ENCODE measurements at places on chromosomes 16 and 17. TPM values are rescaled to one million over a fixed set of nuclear protein-coding genes. Genes with fewer than 3 reads are reported as not detected.

CCL1 gene
- not detected for total RNA-seq

GRCh38 chr17:49003557-49004511 lies 6.6 kb downstream of the IGF2BP1 start:
- H3K4me3 ChIP-seq: no peak overlapping the region
- no peak for DNase-seq
- H3K36me3 ChIP-seq: no peaks in the 10 kb centered on the region
- H3K27me3 ChIP-seq: peaks cover 93% of the 10 kb centered on the region

DNA sequence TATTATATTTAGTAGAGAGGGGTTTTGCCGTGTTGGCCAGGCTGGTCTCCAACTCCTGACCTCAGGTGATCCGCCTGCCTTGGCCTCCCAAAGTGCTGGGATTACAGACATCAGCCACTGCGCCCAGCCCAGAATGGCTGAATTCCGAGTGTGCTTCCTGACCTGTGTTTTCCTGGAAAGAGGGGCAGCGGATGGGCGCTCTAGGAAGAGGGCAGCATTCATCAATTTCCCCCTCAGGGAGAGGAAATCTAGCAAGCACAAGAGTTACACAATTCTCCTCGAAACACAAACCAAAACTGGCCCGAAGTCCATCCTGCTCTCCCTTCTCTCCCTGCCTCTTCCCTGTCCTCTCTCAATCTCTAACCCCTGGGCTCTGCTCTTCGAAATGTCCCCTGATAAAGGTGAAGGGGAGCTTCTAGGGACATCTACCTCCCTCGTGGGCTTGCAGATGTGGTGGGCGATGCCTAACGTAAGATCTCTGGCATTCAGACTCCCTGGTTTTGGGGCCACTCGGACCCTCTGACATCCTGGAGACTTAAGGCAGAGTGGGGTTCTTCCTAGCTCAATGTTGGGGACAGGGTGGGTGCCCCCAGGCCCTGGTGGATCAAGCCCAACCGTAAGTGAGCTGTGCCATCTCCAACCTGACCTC lies 1.0 kb downstream of the IL27 start:
- DNase-seq: no peak
- peak overlapping the region; percentile 40 for H3K4me3 ChIP-seq
- no peaks in the 10 kb centered on the region for H3K36me3 ChIP-seq

- no peaks in the 10 kb centered on the region for H3K4me1 ChIP-seq
- no peaks in the 10 kb centered on the region for H3K27me3 ChIP-seq
- H3K27ac ChIP-seq: no peak overlapping the region
- DNase-seq: no peak
Observed at GRCh38 chr16:64736857-64737256, 385.0 kb downstream of the CDH11 start.

DNA sequence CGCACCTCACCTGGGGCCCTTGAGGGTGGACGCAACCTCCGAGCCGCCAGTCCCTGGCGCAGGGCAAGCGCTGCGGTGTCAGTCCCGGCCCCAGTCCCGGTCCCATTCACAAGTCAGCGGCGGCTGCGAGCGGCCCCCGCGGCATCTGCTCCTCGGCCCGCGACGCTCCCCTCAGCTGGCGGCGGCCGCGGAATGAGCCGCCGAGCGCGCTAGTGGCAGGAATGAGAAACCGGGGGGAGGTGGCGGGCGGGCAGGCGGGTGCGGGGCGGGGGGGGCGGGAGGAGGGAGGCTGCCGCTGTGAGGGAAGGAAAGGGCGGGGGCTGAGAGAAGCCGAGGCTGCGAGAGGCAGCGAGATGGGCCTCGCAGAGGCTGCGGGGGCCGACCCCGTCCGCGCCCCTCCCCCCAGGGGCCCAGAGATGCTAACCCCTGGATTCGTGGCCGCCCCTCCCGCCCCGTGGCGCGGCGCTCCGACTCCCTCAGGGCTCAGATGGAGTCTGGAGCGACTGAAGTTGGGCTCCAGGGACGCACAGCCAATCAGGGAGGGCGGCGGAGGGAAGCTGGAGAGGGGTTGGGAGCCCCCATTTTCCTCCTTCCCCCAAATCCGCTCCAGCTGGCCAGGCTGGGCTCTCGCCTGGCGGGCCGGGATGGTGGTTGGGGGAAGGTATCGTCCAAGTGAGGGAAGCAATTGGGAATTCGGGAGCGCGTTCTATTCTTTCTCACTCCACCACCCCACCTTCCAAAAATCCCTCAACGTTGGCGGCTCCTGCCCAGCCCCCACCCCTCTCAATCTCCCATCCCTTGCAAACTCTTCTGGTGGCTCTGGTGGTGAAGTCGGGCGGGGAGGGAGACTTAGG lies at the start of gene CDH11:
Gene CDH11, minus strand, starts transcription at position 194 of the 854 bp plus-strand sequence. CDS start 117,194 bp downstream, outside the sequence.
- peak within 1 kb of the TSS; percentile 73 for H3K27ac ChIP-seq
- H3K4me3 ChIP-seq: peak within 1 kb of the TSS; percentile 43
- no peaks in the 10 kb centered on the region for H3K4me1 ChIP-seq
- peaks cover 69% of the 10 kb centered on the region for H3K27me3 ChIP-seq
- DNase-seq: peak; percentile 69
- no peaks in the 10 kb centered on the region for H3K36me3 ChIP-seq

CHD9NB gene
- total RNA-seq: 10.7 TPM

GRCh38 chr17:82428546-82428945 lies 10.2 kb upstream of the OGFOD3 start:
- H3K36me3 ChIP-seq: no peaks in the 10 kb centered on the region
- H3K27ac ChIP-seq: no peak overlapping the region
- H3K4me1 ChIP-seq: no peaks in the 10 kb centered on the region
- DNase-seq: no peak
- no peaks in the 10 kb centered on the region for H3K27me3 ChIP-seq

- no peaks in the 10 kb centered on the region for H3K4me1 ChIP-seq
- DNase-seq: peak; percentile 91
- no peak overlapping the region for H3K27ac ChIP-seq
- H3K36me3 ChIP-seq: no peaks in the 10 kb centered on the region
- no peaks in the 10 kb centered on the region for H3K27me3 ChIP-seq
Observed at GRCh38 chr17:16301963-16302855, 51.1 kb downstream of the CENPV start.

TEX19 gene
- not detected for total RNA-seq

DNA sequence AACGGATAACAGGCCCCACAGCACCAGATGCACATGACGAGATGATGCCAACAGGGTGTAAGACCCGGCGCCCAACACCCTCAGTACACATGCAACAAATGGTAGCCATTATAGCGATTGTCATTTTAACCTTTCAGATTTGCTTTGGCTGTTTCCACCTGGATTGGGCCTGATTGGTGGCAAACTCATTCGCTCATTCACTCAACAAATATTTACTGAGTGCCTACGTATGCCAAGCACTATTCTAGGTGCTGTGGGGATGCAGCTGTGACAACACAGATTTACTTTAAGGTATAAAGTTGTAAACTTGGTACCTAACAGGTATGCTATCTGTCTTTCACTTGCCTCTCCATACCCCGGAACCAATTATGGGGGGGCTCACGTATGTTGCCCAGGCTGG lies 66.8 kb downstream of the SRCIN1 start:
- DNase-seq: no peak
- H3K27ac ChIP-seq: no peak overlapping the region
- no peaks in the 10 kb centered on the region for H3K4me1 ChIP-seq
- no peaks in the 10 kb centered on the region for H3K36me3 ChIP-seq
- H3K4me3 ChIP-seq: no peak overlapping the region

GRCh38 chr17:80539022-80539641 lies 5.5 kb upstream of the RPTOR start:
- no peak overlapping the region for H3K27ac ChIP-seq
- H3K4me1 ChIP-seq: no peaks in the 10 kb centered on the region
- H3K36me3 ChIP-seq: no peaks in the 10 kb centered on the region
- H3K4me3 ChIP-seq: no peak overlapping the region
- H3K27me3 ChIP-seq: peaks cover 26% of the 10 kb centered on the region

DNA sequence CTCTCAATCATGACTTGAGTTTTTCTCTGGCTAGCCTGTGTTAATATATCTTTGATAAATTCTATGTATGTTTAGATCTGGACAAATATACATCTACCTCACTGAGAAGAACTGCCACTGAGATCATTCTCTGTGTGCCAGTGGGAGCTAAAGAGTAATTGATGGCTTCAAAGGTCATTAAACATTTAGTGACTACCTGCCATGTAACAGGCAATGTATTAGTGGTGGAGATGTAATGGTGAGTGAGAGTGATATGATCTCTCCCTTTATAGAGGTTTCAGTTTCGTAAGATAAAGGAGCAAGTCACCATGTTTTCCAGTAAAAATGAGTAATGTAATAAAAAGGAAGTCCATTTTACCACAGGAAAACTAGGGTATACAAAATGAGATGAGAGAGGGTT lies 235.8 kb upstream of the CDH8 start:
- no peak for DNase-seq
- H3K27ac ChIP-seq: no peak overlapping the region
- no peak overlapping the region for H3K4me3 ChIP-seq
- no peaks in the 10 kb centered on the region for H3K4me1 ChIP-seq

GRCh38 chr17:80926591-80927250 lies 64.9 kb upstream of the CHMP6 start:
- H3K27ac ChIP-seq: no peak overlapping the region
- no peaks in the 10 kb centered on the region for H3K27me3 ChIP-seq
- H3K4me3 ChIP-seq: no peak overlapping the region
- H3K4me1 ChIP-seq: no peaks in the 10 kb centered on the region
- peaks cover 52% of the 10 kb centered on the region for H3K36me3 ChIP-seq

TMC5 gene
- 78.8 TPM for total RNA-seq

ZSCAN10 gene
- not detected for total RNA-seq

GCSH gene
- total RNA-seq: 22.2 TPM

GRCh38 chr17:58364270-58364942 lies 12.4 kb upstream of the SUPT4H1 start:
- H3K27me3 ChIP-seq: no peaks in the 10 kb centered on the region
- no peak overlapping the region for H3K27ac ChIP-seq
- H3K36me3 ChIP-seq: no peaks in the 10 kb centered on the region
- H3K4me1 ChIP-seq: no peaks in the 10 kb centered on the region
- DNase-seq: no peak

DNA sequence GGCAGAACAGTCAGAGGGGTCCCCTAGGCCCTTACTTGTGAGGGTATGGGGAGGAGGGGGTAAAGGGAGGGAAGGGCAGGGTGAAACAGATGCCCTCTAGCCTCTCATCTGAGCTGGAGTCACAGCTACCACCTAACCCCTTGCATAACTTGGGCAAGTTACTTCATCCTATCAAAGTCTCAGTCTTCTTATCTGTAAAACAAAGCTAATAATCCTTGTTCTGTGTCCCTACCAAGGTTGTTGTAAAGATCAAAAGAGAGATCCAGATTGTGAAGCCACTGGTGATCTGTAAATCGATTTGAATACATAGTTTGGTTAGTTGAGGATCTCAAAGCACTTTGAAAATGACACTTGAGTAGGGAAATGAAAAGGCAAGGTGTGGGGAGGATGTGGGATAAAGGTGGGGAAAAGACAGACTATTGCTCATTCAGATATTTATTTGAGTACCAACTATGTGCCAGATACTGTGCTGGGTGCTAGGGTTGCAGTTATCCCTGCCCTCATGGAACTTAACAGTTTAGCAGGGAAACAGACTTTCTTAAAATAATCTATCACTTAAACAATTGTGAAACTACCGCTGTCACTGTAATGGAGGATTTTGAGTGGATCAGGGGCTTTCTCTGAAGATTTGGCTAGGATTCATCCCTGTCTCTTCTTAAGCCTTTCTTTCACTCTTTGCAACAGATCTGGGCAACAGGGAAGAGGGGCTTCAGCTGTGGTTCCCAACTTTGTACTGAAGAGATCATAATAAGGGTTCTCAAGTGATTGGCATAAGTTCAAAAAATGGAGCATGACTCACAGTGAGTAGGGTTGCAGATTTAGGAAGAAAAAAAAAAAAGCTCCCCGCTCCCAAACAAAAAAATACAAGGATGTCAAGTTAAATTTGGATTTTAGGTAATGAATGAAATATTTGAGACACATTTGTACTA lies 3.0 kb downstream of the HEATR9 start:
- no peaks in the 10 kb centered on the region for H3K4me1 ChIP-seq
- H3K36me3 ChIP-seq: no peaks in the 10 kb centered on the region
- no peak overlapping the region for H3K27ac ChIP-seq
- no peak for DNase-seq

DNA sequence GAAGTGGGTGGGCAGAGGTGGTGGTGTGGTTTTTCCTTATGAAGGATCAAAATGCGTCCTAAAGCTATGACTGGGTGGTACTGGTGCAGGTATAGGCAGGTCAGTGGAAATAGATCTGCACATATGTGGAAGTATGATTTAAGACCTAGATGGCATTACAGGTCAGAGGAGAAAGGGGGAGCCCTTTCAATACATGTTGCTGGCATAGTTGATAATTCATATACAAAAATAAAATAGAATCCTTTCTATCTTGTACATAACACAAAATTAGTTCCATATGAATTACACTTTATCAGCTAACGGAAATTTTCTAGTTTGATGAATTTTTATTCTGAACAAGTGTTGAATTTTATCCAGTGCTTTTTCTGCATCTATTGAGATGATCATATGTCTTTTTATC lies 20.8 kb upstream of the PIK3R5 start:
- no peaks in the 10 kb centered on the region for H3K27me3 ChIP-seq
- H3K4me1 ChIP-seq: peaks cover 13% of the 10 kb centered on the region
- no peak overlapping the region for H3K4me3 ChIP-seq
- no peak overlapping the region for H3K27ac ChIP-seq

DNA sequence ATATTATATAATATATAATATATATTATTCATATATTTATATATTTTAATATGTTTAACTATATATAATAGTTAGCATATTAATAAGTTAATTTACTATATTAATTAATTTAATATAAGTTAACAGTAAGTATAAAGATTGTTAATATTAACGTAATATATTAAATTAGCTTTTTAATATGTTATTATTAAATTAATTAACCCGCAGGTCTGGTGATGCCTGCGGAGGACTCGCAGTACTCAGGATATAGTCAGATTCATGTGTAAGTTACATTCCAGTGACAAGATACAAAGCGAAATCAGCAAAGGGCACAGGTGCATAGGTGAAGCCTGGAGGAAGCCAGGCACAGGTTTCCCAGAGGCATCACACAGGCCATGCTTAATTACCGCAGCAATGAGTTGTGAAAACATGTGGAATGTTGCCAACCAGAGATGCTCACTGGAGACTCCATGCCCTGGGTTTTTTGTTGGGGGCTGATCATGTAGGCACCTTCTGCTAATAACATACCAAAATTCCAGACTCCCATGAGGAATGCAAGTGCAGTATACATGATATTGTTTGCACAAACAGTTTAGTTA lies 130.4 kb upstream of the MPHOSPH6 start:
- H3K27ac ChIP-seq: no peak overlapping the region
- no peaks in the 10 kb centered on the region for H3K36me3 ChIP-seq
- H3K4me1 ChIP-seq: no peaks in the 10 kb centered on the region

GRCh38 chr16:19883296-19883965 lies 1.2 kb downstream of the GPRC5B start:
- peak overlapping the region; percentile 48 for H3K4me3 ChIP-seq
- H3K27ac ChIP-seq: peak overlapping the region; percentile 18
- DNase-seq: peak; percentile 51
- H3K27me3 ChIP-seq: peaks cover 51% of the 10 kb centered on the region
- no peaks in the 10 kb centered on the region for H3K36me3 ChIP-seq
